ENCODE measurements at places on chromosomes 2 and 18. TPM values are rescaled to one million over a fixed set of nuclear protein-coding genes. Genes with fewer than 3 reads are reported as not detected.

AGFG1 gene
- total RNA-seq = 67.7 TPM

ATAD2B gene
- 2.8 TPM for total RNA-seq

CAPN14 gene
- under 0.01 TPM for total RNA-seq

CXCR2 gene
- total RNA-seq = not detected

TEKT4 gene
- total RNA-seq = not detected

ITPRIPL1 gene
- 1.4 TPM for total RNA-seq

CD28 gene
- total RNA-seq = not detected

AMER3 gene
- total RNA-seq = not detected

SH3BP4 gene
- 51.2 TPM for total RNA-seq

IL1F10 gene
- not detected for total RNA-seq

CPO gene
- total RNA-seq = not detected

PRSS56 gene
- not detected for total RNA-seq

CTAGE1 gene
- not detected for total RNA-seq
